Kidney (tissue), 22 donors: ENCODE measurements at places on chromosomes 5 and 9. TPM values are rescaled to one million over a fixed set of nuclear protein-coding genes. Genes with fewer than 3 reads are reported as not detected.

GRCh38 chr5:95825495-95825894, 3.0 kb upstream of the GLRX start:
- H3K4me3 ChIP-seq: no peak overlapping the region
- H3K4me1 ChIP-seq: peaks cover 20% of the 10 kb centered on the region
- H3K27me3 ChIP-seq: no peaks in the 10 kb centered on the region
- DNase-seq: no peak

DNA sequence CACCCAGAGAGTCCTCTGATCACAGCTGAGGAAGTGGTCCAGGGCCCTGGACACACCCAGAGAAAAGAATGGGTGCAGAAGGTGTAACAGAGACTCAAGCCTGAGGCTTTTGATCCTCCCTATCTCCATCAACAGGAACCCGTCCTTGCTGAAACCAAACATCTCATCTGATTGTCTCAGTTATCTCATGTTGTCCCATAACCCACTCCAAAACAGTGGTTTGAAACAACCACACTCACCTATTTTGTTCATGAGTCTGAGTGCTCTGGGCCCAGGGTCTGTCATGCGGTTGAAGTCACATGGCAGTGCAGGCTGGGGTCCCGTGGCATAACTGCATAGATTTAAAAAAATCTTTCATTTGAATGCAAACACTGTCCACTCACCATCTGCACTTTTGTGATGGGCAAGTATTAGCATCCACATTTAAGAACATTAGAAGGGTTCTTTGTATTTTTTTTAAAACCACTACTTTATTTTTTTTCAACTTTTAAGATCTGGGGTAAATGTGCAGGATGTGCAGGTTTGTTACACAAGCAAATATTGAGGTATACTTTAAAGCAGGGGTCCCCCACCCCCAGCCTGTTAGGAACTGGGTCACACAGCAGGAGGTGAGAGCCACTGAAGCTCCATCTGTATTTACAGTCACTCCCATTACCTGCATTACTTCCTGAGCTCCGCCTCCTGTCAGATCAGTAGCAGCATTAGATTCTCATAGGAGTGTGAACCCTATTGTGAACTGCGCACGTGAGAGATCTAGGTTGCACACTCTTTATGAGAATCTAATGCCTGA, 255.8 kb downstream of the ROR2 start:
- H3K27me3 ChIP-seq: no peaks in the 10 kb centered on the region
- no peak for DNase-seq
- H3K36me3 ChIP-seq: no peaks in the 10 kb centered on the region
- H3K27ac ChIP-seq: no peak overlapping the region
- H3K4me3 ChIP-seq: no peak overlapping the region

- no peak for DNase-seq
- no peak overlapping the region for H3K27ac ChIP-seq
- H3K27me3 ChIP-seq: no peaks in the 10 kb centered on the region
- no peaks in the 10 kb centered on the region for H3K4me1 ChIP-seq
Measured at GRCh38 chr5:74196233-74196632, 444.3 kb downstream of the ENC1 start.

- DNase-seq: no peak
- H3K27ac ChIP-seq: no peak overlapping the region
- no peaks in the 10 kb centered on the region for H3K4me1 ChIP-seq
Measured at GRCh38 chr9:73152953-73153352, 1.3 kb downstream of the ANXA1 start.

GRCh38 chr9:95038666-95039065, 278.8 kb downstream of the FANCC start:
- H3K36me3 ChIP-seq: peaks cover 10% of the 10 kb centered on the region
- no peak overlapping the region for H3K27ac ChIP-seq
- no peak for DNase-seq
- H3K4me1 ChIP-seq: peaks cover 43% of the 10 kb centered on the region
- H3K4me3 ChIP-seq: no peak overlapping the region

Gene MLLT3
- total RNA-seq: 19.7 TPM
